ENCODE measurements at places on chromosomes 4 and X. TPM values are rescaled to one million over a fixed set of nuclear protein-coding genes. Genes with fewer than 3 reads are reported as not detected.

ZAR1 gene
- total RNA-seq: not detected

PRKG2 gene
- total RNA-seq: 0.52 TPM

INTU gene
- total RNA-seq: 2.4 TPM

KIAA1210 gene
- total RNA-seq: not detected

MAGEB4 gene
- not detected for total RNA-seq

TCP11X2 gene
- not detected for total RNA-seq

JAKMIP1 gene
- total RNA-seq: not detected

TXLNG gene
- 17.6 TPM for total RNA-seq

CSN1S1 gene
- not detected for total RNA-seq

IBSP gene
- total RNA-seq: not detected

KCND1 gene
- total RNA-seq: not detected

BBS12 gene
- total RNA-seq: 0.43 TPM

EXOC1L gene
- total RNA-seq: not detected

GRCh38 chr4:183492791-183493222 lies 12.1 kb upstream of the ING2 start:
- DNase-seq: no peak

DNA sequence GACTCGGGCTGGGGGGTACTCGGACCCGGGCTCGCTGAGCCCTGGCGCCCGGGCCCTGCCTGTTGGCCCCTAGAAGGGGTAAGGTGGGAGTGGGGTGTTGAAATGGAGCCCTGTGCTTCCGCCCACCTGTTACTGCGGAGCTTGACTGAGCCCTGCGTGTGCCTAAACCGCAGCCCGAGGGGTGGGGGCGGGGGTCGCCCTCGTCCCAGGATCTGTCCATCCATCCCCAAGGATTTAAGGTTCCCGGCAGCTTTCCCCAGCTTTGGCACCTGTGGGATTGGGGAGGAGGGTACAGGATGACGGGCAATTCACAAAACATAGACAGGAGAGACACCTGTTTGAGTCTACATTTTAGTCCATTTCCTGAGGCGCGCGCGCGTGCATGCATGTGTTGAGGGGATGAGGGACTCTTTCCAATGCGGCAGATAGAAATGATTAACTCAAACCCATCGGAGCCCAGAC lies 779 bp downstream of the GABRQ start:
- DNase-seq: no peak

DNA sequence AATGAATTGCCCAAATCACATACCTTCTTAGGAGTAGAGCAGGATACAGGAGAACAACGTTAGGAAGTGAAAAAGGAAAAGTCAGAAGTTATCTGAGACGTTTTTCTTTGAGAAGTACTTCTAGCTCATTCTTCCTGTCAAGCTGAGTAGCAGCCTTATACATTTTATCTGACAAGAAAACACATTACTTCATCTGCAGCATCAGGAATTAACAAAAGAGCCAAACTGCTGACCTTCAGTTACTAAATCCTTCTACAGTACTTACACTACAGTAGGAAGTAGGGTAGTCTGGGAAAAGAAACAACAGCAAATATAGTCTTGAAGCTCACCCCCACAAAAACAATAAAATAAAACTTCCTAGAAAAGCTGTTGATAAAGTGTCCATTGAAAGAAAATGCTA lies 57.0 kb downstream of the ATP11C start:
- DNase-seq: no peak

GRCh38 chr4:4488405-4489404 lies 53.1 kb downstream of the STX18 start:
- peak; percentile 80 for DNase-seq

DNA sequence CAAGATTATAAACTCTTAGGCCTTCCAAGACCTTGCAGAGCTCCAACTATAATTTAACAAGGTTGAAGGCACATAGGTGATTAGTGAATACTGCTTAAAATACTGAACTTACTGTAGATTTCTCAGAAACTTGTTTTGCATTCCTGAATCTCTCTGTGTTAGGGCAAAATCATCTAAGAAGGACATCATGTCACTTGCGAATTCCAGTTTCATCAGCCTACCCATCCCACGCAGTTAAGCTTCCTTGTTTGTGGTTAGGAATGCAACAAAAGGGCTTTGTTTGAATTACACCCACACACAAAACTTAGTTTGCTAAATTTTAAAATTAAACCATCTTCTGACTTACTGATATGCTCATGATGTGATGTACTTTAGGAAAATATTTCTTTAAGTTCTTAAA lies 174.0 kb downstream of the SOWAHB start:
- DNase-seq: peak; percentile 63

DNA sequence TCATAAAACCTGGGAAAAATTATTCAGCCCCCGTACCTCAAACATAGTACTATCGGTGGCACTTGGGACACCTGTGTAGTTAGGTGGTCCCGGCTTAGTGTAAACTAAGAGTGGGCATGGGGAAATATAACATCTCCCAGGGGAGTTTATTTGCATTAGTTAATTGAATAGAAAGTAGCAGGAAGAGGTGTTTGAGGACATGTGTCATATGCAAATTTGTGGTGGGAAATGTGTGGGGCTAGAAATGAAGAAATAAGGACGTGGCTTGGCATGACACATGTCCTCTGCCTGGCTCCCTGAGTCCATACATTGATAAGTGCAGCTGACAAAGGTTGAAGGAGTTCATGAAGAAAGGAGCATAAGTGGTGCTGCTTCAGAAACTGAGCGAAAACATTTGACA lies 483.6 kb downstream of the SH2D1A start:
- no peak for DNase-seq

DNA sequence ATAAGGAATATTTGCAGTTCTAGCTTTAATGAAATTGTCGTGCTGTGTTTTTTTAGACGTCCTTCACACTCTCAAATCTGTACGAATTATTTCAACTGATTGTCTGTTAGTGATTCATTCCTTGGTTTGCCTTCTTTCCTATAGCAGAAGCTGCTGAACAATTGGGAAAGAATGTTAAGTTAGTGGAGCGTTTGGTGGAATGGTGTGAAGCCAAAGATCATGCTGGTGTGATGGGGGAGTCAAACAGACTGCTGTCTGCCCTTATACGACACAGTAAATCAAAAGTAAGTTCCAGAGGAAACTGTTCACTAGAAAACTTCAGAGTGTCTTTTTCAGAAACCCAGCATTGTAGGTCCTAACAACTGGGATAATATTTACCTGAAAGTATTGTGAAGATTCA lies 159.9 kb downstream of the RAP1GDS1 start:
- DNase-seq: no peak

DNA sequence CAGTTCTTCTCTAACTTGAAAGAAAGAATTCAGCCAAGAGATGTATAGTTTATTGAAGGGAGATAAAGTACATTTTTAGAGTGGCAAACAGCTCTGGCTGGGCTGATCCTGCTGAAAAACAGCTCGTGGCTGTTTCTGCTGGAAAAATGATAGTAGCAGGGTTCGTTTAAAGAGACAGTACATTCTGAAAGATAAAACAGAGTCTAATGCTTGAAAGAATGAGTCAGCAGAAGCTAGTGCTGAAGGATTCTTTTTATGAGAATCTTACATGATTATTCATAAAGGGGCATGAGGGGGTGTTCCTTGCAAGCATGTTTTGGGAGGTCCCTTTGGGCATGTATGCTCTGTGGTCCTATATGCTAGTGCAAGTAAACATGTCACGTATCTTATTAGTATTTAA lies 790.0 kb downstream of the PCDH18 start:
- DNase-seq: no peak

GRCh38 chrX:32538554-32538953 lies 672.8 kb downstream of the DMD start:
- DNase-seq: no peak

DNA sequence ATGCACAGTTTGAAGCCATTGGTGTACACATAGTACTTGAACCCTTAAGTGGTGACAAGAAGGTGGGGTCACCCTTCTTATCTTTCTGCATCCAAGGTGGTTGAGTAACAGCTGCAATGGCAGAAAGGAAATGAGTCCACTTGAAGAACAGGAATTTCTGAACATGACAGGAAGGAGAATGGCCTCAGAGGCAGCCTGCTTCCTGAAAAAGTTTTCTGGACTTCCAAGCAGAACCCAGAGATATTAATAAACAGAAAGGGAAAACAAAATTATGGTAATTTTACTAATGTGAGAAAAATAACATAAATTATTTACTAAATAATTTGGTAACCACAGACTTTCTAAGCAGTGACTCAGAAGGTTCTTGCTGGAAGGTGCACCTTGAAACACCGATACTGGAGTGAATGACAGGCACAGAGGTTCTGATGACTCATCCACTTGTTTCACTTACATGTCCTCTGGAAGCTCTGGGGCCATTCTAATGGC lies 119.9 kb upstream of the HS3ST1 start:
- peak; percentile 80 for DNase-seq

DNA sequence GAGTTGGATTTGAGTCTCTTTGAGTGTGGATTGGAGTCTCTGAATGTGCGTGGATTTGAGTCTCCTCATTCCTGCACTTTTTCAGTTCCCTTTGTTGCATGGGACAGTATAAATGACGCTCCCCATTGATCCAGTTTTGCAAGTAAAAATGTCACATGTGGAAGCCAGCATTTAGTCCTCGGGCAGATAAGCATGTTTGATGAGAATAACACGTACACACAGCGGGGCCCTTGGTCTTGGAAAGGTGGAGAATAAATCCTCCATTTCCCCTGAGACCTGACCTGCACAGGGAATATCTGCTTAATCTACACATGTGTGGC lies 8.1 kb downstream of the P2RY8 start:
- no peak for DNase-seq

- no peak for DNase-seq
These were observed 23.8 kb upstream of the CCNQ start for GRCh38 chrX:153622661-153623309.

GRCh38 chrX:23884427-23885024 lies 23.2 kb downstream of the APOO start:
- no peak for DNase-seq

DNA sequence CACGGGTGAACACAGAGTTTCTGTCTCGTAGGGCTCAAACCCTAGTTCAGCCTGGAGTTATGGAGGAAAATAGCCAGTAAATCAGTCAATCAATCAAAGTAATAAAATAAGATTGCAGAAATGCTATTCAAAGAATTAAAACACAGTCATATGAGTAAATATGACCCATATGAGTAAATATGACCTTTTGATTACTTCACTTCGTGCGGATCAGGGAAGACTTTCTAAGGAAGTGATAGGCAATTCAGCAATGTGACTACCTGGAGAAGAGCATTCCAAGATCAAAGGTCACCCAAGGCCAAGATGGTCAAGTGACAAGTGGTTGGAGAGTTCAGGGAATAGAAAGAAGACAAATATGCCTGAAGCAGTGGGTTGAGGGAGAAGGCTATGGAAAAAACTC lies 722.6 kb downstream of the ADGRL3 start:
- peak; percentile 42 for DNase-seq

DNA sequence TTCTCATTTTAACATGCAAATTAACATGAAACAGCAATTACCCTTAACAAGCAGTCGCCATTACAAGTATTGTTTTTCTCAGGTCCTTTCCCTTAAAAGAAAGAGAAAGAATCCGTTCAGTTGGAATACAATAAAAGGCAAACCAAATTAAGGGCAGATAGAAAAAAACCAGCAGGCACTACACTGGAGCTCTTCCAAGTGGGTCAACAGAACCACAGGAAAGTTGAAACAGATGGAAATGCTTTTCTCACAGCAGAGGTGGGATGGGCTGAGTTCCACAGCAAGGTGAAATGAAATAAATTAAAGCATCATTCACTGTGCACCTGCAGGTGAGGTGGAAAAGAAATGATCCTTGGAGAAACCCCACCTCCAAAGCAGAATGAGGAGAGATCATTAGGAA lies 102.6 kb downstream of the APBB2 start:
- no peak for DNase-seq

- no peak for DNase-seq
These were observed 47.1 kb upstream of the CCSER1 start for GRCh38 chr4:90080116-90080515.

DNA sequence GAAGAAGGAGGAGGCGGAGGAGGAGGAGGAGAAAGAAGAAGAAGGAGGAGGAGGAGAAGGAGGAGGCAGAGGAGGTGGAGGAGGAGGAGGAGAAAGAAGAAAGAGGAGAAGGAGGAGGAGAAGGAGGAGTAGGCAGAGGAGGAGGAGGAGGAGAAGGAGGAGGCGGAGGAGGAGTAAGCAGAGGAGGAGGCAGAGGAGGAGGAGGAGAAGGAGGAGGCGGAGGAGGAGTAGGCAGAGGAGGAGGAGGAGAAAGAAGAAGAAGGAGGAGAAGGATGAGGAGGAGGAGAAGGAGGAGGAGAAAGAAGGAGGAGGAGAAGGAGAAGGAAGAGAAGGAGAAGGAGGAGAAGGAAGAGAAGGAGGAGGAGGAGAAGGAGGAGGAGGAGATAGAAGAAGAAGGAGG lies 19.9 kb downstream of the MRFAP1 start:
- no peak for DNase-seq

GRCh38 chr4:54077812-54078211 lies 13.4 kb upstream of the CHIC2 start:
- no peak for DNase-seq

GRCh38 chr4:149465955-149466354 lies 349.7 kb downstream of the IQCM start:
- DNase-seq: no peak

DNA sequence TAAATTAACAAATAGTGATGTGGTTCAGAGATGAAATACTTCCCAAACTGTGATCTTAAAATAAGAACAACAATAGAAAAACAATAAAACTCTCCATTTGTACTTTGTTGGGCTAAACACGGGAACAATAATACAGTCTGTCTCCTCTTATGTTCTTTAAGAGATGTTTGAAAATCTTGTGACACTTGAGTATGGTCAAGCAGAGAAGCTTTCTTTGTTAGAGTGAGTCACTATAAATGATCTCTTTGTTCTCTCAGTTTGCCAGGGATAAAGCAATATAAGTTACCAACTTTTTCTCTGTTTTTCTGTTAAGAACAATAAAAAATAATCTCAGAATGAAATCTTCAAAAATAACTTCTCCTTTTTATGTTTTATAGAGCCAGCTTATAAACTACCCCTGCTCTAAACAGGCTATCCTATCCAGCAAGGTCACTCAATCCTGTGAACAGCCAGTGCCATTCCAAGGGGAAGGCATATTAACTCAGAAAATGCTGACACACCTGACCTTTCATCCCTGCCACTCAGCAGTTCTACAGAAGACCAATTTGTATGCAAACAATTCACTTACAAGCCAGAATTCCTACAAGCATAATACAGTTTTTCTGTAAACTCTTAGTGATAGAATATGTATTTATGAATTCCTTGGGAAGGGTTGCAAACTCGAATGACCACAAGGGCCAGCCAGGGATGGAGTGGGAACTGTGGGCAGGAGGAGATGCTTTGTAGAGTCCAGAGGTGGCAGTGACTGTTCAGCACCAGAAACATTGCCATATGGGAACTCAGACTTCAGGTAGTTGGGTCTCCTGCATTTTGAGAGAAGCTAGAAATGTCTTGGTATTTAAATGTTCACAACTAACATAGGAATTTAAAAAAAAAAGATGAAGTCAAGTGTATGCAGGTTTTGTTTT lies 52.2 kb downstream of the AFM start:
- peak; percentile 7 for DNase-seq

All from HT-29 (cell line).